ENCODE measurements at places on chromosomes 2 and 18.

DNA sequence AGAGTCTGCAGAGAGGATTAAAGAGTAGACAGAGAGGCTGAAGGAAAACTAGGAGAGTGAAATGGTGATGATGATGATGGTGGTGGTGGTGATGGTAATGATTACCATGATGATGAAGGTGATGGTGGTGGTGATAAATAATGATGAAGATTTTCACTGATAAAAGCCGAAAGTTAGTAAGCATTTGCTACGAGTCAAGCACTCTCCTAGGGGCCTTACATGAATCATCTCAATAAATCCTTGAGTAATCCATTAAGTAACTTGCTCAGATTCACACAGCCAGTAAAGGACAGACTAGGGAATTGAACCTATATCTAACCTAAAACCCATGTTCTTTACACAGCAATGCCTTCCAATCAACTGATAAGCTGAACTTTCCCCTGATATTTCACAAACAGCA is 106.7 kb upstream of the PGAP1 start:
- DNase-seq, result no peak

DNA sequence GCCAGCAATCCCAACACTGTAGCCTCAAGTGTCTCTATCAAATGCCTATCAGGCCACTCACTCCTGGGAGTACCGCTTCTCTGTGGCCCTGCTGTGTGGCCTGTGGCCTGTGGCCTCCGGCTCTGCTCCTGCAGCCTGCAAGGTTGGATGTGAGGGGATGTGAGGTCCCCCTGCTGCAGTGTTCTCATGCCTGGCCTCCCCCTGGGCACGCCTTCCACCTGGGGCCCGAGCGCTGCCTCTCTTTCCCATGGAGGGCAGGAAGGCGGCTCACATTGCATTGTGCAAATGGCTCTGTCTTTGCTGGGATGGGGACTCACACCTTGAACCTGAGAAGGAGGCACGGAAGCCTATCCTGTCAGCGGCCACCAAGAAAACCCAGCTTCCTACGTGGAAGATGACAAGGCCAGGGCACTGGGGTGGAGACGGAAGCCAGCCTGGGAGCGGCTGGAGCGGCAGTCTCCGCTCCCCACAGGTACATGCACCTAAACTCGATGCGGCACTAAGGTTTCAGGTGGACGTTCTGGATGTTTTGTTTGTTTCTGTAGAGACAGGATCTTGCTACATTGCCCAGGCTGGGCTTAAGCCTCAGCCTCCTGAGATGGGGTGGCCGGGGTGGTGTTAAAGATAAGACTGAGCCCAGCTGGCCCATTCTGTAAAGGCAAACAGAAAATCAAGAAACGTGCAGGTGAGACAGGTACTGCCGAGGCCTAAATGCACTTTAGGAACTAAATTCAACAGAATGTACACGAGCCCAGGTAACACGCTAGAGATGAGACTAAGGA is 140.1 kb downstream of the HDAC4 start:
- DNase-seq, result no peak

DNA sequence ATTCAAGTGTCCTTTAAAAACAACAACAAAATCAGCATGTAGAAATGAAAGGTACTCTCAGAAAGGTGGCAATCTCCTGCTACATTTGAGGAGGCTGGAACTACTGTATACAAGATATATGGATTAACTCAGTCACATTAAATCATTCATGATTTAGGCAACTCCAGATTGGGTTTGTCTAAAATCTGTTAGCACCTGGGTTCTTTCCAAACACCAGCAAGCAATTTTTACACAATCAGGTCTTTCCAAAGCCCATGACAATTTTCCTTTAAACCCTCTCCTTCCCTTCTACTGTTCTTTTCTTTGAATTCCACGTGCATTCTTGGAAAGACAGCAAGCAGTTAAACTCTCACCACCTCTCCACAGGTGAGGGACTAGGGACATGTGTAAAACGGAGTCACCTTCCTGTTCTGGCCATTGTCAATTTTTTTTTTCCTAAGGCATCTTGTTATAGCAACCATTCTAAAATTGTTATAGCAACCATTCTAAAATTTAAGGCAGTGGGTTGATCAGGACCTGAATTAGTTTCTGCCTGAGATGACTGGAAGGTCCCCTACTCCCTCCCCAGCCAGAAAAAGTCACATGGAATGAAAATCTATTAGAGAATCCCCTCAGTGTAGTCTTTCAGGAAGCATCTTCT is 113.9 kb downstream of the ANKRD44 start:
- no peak for DNase-seq

- no peak for DNase-seq
Measured at GRCh38 chr18:7273301-7273921, 42.5 kb downstream of the LRRC30 start.

DNA sequence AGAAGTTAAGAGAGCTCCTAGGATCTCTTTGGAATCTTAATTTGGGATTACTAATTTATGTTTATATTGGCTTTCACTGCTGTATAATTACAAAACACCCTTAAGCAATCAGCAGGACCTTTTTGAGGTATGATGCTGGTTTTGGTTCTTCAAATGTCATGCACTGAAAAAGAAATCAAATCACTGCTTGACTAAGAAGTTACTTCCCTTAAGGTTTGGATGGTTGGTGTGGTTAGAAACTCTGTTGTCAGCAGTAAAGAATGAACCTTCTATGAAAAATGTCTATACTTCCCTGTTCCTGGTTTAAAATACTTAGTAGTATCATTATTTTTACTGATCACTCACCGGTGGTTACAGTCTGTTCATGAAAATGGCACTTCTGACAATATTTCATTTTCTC is 5.5 kb downstream of the COLEC12 start:
- no peak for DNase-seq

DNA sequence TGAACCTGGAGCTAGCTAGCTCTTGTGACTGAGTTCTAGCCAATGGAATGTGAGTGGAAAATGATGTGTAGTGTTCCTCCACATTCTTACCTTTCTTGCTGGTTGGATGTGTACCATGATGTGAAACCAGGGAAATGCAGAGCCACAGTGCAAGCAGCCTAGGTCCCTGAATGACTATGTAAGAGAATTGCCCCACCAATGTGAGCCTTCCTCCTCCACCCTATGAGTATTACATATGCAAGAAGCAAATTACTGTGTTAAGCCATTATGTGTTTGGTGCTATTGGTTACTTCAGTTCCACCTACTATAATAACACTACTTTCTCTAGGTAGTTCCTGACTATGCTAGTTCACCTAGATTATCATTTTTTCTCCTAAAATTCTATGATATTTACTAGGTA is 39.6 kb downstream of the LCLAT1 start:
- no peak for DNase-seq

GRCh38 chr18:24860978-24861680 is 400.7 kb downstream of the HRH4 start:
- DNase-seq, result no peak

DNA sequence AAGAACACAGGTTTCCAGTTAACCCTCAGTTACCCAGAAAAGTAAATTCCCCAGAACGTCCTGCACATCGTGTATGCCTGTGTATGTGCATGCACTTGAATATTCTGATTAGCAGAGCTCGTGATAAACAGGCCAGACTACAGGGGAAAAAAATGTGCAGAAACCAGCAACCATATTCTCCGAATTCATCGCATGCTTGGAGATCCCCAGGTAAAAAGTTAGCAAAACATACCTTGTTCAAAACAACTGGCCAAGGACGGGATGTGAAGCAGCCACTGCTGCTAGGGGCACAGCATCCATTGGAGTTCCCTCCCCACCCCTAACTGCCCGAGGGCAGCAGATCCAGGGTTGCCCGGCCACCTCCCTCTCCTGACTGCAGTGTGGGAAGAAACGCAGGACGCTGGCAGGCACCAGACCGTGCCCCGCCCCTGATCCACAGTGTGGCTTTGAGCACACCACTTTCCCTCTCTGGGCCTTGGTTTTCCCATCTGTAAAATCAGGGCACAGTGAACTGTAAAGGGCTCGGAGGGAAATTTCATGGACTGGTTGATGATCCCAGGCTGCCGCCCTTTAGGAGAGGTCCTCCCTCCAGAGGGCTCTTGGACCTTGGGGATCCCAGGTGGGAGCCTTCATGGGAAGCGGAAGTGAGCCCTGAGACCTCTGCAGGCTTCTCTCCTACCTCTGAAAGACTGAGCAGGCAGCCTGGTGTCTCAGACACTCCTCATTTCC is 11.9 kb upstream of the ARID5A start:
- no peak for DNase-seq

DNA sequence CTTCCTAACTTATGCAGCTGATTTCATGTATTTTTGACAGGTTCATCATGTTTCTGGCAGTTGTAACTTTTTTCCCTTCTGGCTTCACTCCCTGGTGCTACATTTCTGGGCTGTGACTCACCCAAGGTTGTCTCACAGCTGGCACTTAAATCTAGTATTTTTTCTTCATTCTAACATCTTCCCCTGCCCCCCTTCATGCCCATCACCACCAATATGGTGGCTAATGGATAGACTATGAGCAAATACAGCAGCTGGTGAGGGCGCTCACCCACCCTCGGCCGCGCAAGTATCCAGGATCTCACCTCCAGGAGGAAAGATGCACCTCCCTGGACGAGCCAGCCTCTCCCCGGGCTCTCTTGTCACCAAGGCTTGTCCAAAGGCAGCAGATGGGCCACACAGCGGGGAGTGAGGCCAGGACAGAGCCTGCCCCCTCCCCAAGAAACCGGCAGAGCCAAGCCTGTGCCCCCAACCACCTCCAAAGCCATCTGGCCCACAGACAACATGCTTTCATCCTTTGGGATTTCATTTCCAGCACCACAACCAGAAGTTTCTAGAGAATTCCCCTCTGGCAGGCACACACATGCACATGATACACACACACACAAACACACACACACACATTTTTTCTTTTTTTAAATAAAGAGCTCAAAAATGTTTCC is 39.1 kb downstream of the ATOH8 start:
- no peak for DNase-seq

DNA sequence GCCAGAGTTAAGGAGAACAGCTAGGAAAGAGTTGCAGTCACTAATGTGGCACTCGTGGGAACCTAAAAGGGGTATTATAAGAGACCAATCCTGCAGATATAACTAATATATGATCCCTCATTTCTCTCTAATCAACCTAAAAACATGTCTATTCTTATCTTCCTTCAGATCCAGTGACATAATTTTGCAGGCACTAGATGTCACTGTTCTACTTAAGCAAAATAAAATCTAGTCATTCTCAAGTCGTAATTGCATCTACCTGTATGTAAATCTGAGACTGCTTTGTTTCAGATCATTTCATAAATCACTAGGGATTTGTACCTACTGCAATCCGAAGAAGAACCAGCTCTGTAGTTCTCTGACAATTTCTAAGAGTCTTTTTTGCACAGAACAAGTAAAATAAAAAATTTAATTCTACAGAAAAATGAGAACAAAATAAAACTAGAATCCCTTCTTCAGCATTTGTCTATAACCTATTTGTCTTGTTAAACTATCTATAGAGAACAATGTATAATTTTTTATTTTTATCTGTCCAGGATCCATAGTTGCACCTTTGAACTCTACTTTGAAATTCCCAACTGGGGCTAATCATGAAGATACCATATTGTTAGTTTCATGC is 56.5 kb upstream of the ERBB4 start:
- DNase-seq, result no peak

- DNase-seq, result no peak
Measured at GRCh38 chr2:25009954-25010353, 31.9 kb upstream of the EFR3B start.

DNA sequence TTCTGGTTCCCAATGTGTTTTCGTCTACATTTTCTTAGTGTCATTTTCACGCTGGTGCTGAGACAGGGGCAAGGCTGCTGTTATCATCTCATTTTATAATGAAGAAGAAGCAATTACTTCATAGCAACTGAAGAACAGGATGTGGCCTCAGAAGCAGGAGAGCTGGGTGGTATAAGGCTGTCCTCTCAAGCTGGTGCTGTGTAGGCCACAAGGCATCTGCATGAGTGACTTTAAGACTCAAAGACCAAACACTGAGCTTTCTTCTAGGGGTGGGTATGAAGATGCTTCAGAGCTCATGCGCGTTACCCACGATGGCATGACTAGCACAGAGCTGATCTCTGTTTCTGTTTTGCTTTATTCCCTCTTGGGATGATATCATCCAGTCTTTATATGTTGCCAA is 7.3 kb downstream of the IL36G start:
- no peak for DNase-seq

- no peak for DNase-seq
Measured at GRCh38 chr18:48186861-48187260, 222.3 kb downstream of the ZBTB7C start.

- peak; percentile 68 for DNase-seq
Measured at GRCh38 chr18:62524440-62525200, 1.8 kb downstream of the ZCCHC2 start.

DNA sequence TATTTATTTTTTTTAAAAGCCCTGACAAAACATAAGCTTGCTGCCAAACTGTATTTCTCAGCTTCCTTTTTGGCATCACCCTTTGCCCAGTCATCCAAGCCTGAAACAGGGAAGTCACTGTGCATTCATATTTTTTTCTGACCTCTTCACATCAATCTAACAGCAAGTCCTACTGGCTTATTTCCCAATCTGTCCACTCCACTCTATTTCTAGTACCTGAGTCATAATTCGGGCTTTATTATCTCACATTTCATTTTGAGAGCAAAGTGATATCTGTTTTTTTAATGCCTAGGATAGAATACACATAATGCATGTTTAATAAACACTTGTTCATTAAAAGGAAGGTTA is 5.1 kb downstream of the HNMT start:
- DNase-seq, result no peak

- no peak for DNase-seq
Measured at GRCh38 chr2:28683100-28683706, 68.4 kb upstream of the PPP1CB start.

GRCh38 chr2:110904116-110904778 is 171.9 kb downstream of the ACOXL start:
- DNase-seq, result no peak

DNA sequence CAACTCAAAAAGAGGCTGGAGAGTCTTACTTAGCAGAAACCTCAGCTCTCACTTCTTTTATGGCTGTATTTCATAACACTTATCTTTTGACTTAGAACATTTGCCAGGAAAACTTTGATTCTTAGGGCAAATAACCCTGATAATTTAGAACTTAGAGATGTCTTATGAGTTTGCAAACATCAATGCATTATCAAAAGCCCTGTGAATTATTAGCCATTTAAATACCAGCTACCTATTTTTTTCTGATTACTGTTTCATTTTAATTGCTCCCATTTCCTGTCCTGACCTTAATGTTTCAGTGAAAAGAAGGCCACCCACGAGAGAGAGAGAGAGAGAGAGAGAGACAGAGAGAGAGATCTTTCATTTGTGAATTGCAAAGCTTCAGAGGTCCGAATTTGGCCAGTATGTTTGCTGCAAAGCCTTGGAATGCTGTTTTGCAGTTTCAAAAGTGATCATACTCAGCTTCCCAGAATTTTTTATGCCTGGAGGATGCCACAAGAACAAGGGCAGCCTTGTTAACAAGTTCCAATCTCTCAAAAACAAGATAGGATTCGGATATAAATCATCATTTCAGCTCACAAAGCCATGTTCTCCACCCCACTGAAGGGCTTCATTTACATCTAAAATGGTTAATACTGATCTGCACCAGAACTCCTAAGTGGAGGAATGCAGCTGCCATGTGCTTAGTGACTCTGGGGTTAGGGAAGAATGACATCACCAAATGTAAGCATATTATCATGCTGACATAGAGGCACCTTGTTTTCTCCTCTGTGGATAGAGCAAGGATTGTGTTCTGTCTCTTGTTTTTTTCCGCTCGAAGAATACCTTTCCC is 478.2 kb downstream of the ARHGAP15 start:
- DNase-seq, result no peak

Measured in NK-92 treated with Interleukin-12 subunit alpha and Interleukin-12 subunit beta, amount 100 ng/mL, for 24 hours (cell line).